ENCODE measurements at places on chromosomes 2 and 18. TPM values are rescaled to one million over a fixed set of nuclear protein-coding genes. Genes with fewer than 3 reads are reported as not detected.

DNA sequence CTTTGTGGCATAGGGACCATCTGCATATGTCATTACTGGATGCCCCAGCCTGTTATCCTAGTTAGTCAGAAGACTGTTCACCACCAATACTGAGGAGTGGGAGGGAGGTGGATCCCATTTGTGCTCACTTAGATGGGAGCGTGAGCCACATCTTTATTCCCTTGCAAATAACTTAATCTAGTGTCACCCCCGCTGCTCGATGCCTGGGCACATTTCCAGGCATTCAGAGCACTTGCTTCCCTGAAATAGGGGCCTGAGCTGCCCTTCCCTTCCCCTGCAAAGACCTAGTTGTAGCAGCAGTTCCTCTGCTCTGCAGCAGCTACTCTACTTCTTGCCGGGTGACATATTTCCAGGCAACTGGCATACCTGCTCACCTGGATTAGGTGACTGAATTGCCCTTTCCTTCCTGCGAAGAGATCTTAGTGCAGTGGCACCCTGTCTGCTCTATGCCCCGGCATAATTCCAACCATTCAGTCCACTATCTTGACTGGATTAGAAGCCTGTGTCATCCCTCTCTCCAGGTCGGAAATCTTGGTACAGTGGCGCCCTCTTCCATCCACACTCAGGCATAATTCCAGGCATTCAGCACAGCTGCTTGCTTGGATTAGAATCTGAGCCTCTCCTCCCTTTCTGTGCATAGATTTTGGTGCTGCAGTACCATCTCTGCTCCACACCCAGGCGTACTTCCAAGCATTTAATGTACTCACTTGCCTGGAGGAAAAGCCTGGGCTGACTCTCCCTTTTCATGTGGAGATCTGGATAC, 1389.1 kb upstream of the TMEFF2 start:
- DNase-seq = no peak

GRCh38 chr2:65388051-65388531, 44.3 kb downstream of the SPRED2 start:
- DNase-seq = no peak

The ABCB11 gene
- not detected for total RNA-seq

GRCh38 chr2:110104025-110104771, 11.4 kb downstream of the MALL start:
- DNase-seq = no peak
